ENCODE measurements at places on chromosomes 2 and 18.
A peak's percentile ranks its signal among the peaks of the same experiment; 100 is the strongest.

GRCh38 chr2:96108151-96108540 is 8.2 kb downstream of the ADRA2B start:
- no peak for DNase-seq

- DNase-seq = no peak
These were observed 3.5 kb upstream of the UPP2 start for GRCh38 chr2:158098178-158098577.

- no peak for DNase-seq
These were observed 123.5 kb downstream of the TANC1 start for GRCh38 chr2:159091976-159092375.

- DNase-seq = no peak
These were observed 125.6 kb upstream of the LGALSL start for GRCh38 chr2:64328415-64328722.

GRCh38 chr2:113876503-113877387 is 13.1 kb upstream of the ACTR3 start:
- DNase-seq = no peak

- no peak for DNase-seq
These were observed 78.4 kb downstream of the CLHC1 start for GRCh38 chr2:55153584-55154299.

GRCh38 chr2:38026846-38027245 is 49.1 kb downstream of the CYP1B1 start:
- DNase-seq = no peak

DNA sequence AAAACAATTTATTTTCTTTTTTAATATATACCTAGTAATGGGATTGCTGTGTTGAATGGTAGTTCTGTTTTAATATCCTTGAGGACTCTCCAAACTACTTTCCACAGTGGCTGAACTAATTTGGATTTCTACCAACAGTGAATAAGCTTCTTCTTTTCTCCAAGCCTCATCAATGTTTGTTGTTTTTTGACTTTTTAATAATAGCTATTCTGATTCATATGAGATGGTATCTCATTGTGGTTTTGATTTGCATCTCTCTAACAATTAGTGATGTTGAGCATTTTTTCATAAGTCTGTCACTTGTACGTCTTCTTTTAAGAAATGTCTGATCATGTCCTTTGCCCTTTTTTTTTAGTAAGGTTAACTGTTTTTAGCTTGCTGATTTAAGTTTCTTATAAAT is 863.3 kb downstream of the CNTNAP5 start:
- DNase-seq = no peak

GRCh38 chr2:98470851-98471255 is 26.2 kb downstream of the INPP4A start:
- DNase-seq = no peak

- no peak for DNase-seq
These were observed 9.5 kb downstream of the AGPS start for GRCh38 chr2:177402096-177402495.

GRCh38 chr2:128930101-128930500 is 611.4 kb upstream of the HS6ST1 start:
- DNase-seq = no peak

GRCh38 chr2:177783835-177784744 is 288.5 kb downstream of the PDE11A start:
- no peak for DNase-seq

- no peak for DNase-seq
These were observed 69.3 kb downstream of the MBP start for GRCh38 chr18:77063260-77063659.

DNA sequence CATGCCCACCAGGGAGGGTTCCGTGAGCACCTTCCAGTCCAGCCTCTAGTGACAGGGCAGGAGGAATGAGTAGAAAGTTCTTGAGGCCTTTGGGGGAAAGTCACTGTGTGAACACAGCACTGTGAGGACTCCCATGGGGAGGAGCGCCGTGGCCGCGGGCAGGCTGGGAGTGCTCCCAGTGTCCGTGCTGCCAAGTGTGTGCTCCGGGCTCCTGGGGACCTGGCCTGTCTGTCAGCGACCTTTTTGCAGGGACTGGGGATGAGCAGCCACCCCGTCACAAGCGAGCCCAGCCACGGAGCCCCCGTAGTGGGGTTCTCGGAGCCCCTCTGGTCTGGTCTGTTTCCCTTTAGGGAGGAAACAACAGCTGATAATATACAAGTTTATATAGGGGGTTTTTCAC is 36.8 kb downstream of the PDIA6 start:
- no peak for DNase-seq

DNA sequence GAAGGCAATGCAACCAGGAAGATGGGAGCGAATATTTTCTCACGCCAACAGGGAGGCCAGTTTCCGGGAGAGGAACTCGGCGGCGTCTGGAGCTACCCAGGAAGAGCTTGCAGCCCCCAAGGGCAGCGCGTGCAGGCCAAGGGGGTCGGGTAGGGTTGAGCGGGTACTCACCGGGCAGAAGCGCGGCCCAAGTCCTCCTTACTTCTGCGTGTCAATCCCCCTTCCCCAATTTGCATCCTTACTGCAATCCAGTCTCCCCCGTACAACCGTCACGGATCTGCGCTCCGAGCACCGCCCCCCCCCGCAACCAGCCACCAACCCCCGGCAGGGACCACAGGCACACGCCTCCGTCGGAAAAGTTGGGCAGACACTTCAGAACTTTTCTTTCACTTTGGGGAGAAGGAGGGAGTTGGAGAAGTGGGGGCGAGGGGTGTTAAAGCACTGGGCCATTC is 1.3 kb downstream of the ATP8B1 start:
- peak; percentile 81 for DNase-seq

DNA sequence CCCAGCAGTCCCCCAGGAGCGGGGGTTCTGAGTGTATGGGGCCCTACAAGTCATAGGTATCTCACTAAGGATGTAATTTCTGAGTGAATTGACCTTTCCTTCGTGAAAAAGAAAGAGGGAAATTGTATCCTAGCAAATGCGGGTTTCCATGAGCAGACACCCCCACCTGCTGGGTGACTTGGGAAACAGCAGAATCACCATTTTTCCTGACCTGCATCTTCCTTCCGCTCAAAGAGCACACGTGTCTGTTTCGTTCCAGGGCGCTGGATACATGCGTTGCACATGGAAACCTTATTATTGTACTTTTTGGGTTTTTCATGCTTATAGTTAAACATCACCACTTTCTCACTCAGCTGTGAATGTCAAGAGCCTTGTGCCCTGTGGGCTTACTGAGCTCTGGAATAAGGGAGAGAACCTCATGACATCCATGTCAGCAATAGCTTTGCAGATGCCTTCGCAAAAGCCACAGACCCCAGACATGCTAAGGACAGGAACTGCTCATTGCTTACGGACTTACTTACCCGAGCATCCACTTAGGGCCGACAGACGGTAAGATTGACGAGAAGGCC is 132.8 kb downstream of the TPO start:
- DNase-seq = no peak

GRCh38 chr2:127859712-127860085 is 1.7 kb upstream of the POLR2D start:
- DNase-seq = no peak

- no peak for DNase-seq
These were observed 66.0 kb upstream of the SLC14A2 start for GRCh38 chr18:45549290-45549689.

GRCh38 chr2:161979490-161979889 is 94.5 kb downstream of the DPP4 start:
- DNase-seq = no peak

GRCh38 chr2:203740871-203741281 is 34.4 kb downstream of the CD28 start:
- DNase-seq = no peak

GRCh38 chr2:203693242-203693879 is 13.1 kb upstream of the CD28 start:
- no peak for DNase-seq

DNA sequence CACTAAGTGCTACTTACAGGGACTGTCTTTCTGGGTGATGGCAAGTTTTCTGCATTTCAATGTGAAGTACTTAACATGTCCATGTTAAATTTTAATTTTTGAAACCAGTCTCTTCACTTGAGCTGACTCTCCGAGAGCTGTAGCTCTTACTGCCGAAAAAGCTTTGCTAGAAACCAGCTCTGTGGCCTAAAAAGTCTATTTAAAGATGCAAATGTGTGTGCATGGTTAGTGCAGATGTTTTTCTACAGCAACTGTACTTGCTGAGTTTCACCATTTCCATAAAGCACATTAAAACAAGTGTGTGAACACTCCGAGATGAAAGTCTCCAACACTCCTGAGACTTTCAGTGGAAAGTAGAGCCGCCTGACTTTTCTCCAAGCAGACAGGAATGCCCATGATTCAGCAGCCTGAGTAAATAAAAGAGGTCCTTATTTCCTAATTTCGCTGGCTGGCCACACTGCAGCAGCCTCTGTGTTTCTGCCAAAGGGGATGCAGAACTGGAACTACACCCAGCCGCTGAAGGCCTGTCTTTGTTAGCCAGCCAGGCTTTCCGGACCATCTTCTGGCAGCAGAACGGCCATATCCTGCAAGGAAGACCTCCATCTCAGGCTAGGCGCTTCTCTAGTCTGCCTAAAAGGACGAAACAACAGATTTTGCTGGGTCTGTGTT is 121.2 kb downstream of the ZNF521 start:
- DNase-seq = peak; percentile 85

GRCh38 chr2:102285368-102285767 is 26.0 kb upstream of the IL1RL1 start:
- DNase-seq = no peak

GRCh38 chr2:232652505-232652851 is 19.1 kb downstream of the EFHD1 start:
- DNase-seq = no peak

GRCh38 chr18:34342960-34343359 is 118.2 kb upstream of the NOL4 start:
- no peak for DNase-seq

GRCh38 chr18:46301081-46301480 is 196.9 kb downstream of the HAUS1 start:
- DNase-seq = no peak

GRCh38 chr2:179461420-179461819 is 196.8 kb upstream of the SESTD1 start:
- DNase-seq = no peak

DNA sequence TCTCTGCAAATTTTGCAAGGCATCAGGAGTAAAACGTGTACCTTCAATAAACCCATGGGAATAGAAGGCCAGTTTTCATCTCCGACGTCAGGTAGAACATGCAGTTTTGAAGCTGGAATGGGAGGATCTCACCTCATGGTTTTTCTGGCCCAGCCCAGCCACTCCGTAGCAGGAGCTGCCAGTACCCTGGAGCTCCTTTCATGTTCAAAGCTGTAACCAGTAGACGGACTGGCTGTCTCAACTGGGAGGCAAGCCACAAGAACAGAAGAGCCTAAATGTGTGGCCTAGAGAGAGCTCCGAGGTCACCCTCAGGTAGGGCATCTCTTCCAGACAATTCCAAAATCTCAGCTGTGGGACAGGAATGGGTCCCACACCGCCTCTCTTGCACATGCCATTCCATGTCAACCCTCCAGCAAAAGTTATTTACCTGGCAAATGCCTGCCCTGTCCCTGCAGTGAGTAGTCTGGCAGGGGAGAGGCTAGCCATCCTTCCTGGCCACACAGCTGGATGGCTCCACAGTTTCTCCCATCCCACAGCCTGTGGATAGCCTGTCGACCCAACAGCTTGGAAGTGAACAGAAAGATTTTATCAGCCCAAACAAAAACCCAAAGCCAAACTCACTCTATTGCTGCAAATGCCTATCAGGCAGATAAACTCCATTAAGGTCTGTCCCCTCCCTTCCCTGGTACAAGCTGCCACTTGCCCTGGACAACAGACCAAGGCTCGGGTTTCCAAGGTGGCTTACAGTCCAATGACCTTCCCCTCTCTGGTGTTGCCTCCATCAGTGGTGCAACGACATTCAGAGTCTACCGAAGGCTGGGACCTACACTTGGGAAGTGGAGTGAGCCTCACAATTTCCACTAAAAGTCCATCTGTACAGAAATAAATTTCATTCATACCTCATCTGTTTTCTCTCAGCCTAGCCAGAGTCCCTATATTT is 27.8 kb downstream of the CRACDL start:
- DNase-seq = no peak

DNA sequence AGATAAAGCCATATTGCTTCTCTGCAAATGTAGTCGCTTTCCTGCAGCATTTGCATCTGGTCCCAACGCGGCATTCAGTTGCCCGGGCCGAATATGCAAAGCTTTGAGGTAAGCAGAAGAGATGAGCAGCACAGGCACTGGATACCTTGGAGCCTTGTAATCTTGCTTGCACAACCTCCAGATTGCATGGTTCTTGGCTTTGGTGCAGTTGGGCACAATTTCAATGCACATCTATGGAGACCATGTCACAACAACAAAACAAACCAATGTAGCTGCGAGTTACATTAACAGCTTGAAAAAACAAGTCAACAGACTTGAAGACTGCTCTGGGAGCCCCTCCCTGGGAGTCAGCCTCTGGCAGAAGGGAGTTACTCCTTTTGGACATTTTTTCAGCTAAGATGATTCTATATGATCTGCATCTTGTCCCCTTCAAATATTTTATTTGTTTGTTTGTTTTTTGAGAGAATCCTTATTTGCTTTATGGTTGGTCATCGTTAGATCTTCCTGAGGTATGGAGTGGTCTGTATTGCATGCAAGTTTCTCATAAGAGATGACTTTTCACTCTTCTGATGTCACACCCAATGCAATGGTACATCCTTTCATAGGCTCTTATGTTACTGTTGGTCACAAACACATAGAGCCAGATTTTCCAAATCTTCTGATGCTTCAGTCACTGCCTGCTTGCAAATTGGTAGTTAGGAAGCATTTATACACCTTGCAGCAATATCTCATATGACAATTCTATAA is 113.5 kb downstream of the EFEMP1 start:
- no peak for DNase-seq

- DNase-seq = no peak
These were observed 17.5 kb downstream of the ACAA2 start for GRCh38 chr18:49795612-49796552.

GRCh38 chr2:182941919-182942318 is 75.5 kb upstream of the FRZB start:
- DNase-seq = no peak

DNA sequence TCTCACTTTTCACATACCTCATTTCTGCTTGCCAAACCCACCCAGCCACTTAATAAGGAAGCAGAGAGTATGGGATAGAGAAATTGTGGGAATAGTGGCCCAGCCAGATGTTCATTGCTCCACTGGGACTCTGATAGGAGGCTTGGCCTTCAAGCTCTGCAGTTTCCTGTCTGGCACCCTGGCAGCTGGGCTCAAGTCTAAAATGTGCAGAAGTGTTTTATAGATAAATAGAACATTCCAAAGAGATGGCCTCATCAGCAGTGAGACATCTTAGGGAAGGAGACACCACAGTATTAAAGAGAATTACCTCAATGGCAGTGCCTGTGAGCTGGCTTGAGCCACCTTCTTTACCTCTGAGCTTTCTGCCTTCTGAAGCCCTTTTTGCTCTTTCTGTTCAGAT is 24.7 kb downstream of the COPS7B start:
- DNase-seq = no peak

- DNase-seq = peak; percentile 70
These were observed 13.2 kb upstream of the LRRFIP1 start for GRCh38 chr2:237614151-237614720.
